ENCODE measurements at places on chromosomes 5 and 9. TPM values are rescaled to one million over a fixed set of nuclear protein-coding genes. Genes with fewer than 3 reads are reported as not detected.

GRCh38 chr5:150671509-150672236, 10.6 kb downstream of the MYOZ3 start:
- no peak for DNase-seq

GRCh38 chr5:116370886-116371285, 203.7 kb downstream of the SEMA6A start:
- no peak for DNase-seq

DNA sequence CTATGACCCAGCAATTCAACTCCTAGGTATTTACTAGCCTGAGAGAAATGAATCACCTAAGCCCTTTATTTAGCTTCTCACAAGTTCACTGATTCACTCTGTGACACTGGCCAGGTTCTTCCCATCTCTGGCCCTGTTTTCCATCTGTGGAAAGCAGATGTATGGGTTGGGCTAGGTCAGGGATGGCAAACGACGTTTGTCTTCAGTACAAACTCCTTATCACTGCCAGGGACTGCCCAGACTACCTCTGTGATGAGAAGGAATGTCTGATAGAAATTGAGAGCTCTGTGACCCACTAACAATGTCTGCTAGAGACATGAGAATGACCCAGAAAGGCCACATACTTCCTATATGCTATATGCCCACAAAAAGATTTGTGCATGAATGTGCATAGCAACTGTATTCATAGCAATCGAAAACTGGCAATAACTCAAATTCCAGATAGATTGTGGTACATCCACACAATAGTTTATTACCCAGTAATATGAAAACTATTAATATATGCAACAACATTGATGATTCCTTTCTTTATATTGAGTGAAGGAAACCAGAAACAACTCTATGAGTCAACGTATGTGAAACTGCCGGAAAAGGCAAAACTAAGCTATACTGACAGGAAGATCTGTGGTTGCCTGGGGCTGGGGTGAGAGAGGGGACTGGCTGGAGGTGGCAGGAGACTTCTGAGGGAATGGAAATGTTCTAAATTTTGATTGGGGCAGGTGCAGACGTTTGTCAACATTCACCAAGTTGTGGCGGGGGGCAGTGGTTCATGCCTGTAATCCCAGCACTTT, 32.0 kb upstream of the ADAM19 start:
- no peak for DNase-seq

- no peak for DNase-seq
Observed at GRCh38 chr5:132375957-132376356, 6.4 kb downstream of the SLC22A5 start.

GRCh38 chr5:175576096-175576495, 81.8 kb upstream of the HRH2 start:
- no peak for DNase-seq

GRCh38 chr5:66908230-66908629, 288.4 kb downstream of the CD180 start:
- DNase-seq: no peak

DNA sequence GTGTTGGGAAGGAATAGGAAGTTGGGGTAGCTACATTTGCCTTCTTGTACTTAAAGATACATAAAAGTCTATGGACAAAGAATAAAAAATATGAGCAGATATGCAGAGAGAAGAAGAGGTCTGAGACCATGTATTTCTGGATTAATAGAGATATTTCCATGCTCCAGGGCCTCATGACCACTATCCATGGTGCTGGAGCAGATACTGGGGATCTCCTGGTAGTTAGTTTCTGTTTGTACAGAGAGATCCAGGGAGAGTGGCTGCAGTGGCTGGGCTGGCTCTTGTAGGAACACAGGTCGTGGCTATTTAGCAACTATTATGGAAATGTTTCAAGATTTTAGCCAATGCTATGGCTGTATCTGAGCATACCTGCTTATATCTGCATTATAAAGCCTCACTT, 184.2 kb upstream of the TMEM161B start:
- no peak for DNase-seq

- no peak for DNase-seq
Observed at GRCh38 chr9:7489036-7489435, 310.5 kb downstream of the DMAC1 start.

GRCh38 chr5:78648359-78649210, at the start of gene LHFPL2:
Gene LHFPL2 (minus strand): TSS chr5:78648772. CDS start chr5:78510213, 138,559 bp downstream.
- peak; percentile 90 for DNase-seq

GRCh38 chr9:68683433-68683832, 21.6 kb upstream of the PIP5K1B start:
- no peak for DNase-seq

DNA sequence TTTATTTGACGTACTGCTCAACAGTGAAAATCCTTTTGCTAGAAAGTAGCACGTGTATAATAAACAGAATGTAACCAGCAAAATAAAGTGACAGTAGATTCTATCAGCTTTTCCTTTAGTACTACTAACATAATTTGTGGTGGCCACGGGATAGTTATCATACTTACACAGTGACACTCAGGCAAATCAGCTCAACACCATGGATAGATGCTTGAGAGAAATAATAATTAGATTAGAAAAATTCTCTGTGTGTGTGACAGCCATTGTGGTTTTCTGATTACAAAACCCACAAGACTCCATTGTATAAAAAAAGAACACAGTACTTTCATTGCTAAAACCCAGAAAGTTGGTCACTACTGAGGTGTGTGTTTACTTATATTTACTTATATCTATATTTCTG, 101.1 kb downstream of the MUSK start:
- DNase-seq: no peak

DNA sequence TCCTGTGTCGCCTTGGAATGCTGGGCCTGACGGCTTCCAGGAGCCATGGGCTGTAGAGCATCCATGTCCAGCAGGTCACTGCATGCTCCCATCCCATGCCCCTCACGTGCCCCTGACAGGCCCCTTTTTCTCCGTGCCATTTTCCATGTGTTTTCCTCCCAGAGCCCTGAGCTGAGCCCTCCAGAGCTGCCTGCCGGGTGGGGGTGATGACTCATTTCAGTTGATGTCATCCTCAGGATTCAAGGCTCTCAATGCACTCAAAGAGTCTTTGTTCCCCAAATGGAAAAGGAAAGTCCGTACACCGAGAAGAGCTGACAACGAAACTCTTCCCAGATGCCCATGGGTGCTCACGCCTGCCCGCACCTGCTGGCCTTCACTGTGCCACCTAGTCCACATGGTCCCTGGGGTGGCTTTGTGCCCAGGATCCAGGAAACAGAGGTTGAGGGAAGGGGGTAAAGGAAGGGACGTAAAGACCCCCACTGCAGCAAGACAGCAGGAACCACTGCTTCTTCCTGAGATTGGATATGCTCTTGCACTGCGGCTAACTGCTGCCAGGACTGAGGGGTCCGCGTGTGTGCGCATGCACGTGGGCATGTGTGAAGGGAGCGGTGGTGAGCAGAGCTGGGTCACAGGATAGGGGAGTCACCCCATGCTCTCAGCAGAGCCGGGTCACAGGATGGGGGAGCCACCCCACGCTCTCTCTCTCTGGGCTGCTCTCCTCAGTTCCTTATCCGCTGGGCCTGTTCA, 27.6 kb downstream of the COL15A1 start:
- no peak for DNase-seq

GRCh38 chr5:172420235-172420939, 33.9 kb downstream of the SH3PXD2B start:
- peak; percentile 89 for DNase-seq

- no peak for DNase-seq
Observed at GRCh38 chr9:110753731-110754231, 85.2 kb downstream of the MUSK start.

DNA sequence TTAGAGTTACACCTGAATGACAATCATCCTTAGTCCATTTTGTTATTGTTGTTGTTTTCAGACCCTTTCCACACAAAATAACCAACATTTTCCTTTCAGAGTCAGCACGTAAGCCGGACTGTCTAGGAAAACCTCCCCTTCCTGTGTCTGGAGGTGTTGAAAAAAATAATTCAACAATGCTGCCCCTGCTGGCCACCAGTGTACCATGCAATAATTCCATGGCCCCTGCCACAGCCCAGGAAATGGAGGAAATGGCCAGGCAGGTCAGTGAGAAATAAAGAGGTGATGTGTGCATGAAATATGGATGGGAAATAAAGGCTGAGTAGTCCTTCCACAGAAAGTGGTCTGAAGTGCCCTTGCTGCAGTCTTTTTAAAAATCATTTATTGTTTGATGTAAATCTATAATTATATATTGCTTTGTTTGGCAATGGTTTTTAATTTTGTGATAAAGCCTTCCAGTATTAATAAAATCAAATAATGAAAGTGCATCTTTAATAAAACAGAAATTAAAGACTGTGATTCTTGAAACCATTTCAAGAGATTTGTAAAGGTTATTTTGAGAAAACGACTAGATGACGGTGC, 152.8 kb upstream of the PAPPA start:
- no peak for DNase-seq

DNA sequence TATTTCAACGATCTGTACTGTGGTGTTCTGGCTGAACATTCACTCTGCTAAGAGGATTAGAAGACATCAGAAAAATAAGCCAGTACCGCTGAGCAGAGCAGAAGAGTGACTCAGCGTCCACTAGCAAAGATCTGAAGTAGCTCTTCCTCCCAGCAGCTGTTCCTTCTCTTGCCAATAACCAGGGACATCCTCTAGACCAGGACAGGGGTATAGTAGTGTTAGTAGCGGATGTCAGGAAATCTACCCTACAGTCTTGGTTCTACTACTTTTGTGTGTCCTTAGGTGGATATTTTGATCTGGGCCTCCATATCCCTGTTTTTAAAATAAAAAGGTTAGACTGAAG, 103.6 kb downstream of the TSSK1B start:
- DNase-seq: no peak

- no peak for DNase-seq
Observed at GRCh38 chr5:131773805-131774204, 23.0 kb downstream of the FNIP1 start.

DNA sequence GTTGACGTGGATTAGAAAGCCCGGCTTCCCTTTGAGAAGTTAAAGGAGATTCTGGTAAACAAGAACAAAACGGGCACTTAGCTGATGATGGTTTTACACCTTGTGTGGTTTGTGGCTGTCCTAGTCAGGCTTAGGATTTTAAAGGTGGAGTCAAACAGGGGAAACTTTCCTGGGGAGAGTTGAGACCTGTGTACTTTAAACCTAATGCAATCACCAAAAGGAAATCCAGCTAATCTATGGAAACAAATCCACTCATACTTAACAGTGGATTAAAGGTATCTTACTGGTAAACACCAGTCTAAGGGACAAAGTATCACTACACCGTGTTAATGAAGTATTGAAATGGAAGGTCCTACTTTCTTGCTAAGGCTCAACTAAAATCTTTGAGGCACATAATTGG, 150.3 kb upstream of the PCA3 start:
- no peak for DNase-seq

DNA sequence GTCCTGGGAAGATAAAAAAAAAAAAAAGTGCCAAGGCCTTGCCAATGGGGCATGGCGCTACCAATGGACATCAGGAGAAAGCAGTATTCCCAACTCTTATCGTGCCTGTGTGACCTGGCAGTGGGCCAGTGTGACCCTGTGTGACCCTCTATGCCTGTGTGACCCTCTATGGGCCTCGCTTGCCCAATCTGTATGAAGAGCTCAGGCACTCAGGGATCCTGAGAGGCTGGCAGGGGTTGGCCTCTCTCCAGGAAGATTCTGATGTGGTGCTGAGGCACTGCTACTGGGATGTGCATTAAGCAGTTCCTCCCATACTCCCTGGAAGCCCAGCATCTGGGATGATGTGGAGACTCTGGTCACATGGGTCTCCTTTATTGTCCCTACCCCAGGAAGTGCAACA, 179.2 kb downstream of the MACROH2A1 start:
- DNase-seq: peak; percentile 39

- DNase-seq: no peak
Observed at GRCh38 chr5:42930934-42931333, 109.2 kb downstream of the ANXA2R start.

GRCh38 chr5:111735583-111736270, 21.3 kb downstream of the NREP start:
- DNase-seq: no peak

DNA sequence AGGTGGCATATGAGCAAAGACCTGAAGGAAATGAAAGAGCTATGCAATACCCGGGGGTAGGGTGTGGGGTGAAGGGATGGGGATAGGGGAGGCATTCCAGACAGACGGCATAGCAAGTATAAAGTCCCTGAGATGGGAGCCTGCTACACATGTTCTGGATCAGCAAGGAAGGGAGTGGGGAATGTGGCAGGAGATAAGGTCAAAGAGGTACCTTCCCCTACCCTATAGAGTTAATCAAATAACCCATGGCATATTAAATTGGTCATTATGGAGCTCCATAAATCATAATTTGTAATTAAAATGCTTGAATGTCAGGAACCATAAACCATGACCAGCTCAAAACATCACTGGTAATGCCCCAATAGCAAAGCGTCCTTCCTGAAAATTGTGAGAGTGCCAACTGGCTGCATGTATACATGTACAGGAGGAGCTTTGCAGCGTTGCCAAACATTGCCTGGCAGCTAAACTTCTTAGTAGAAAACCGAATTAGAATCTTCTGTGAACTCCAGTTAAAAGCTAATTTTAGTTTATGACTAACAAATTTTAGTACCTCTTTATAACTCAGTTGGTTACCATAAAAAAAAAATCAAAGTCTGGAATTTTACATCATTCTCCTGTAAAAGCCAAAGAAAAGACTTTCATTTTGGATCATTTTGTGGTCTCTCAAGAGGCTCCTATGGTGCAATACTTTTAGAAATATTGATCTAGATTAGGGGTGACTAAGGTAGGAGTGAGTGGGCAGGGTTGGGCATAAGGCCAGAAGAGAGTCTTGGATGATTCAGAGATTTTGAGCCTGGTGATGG, 4.7 kb downstream of the DNAI1 start:
- DNase-seq: no peak

The RASEF gene
- total RNA-seq: 27.3 TPM

The CDO1 gene
- total RNA-seq: 1.9 TPM

The SYK gene
- total RNA-seq: 28.3 TPM

The CDH6 gene
- total RNA-seq: 10.4 TPM

The PTBP3 gene
- total RNA-seq: 48.0 TPM

The CCDC152 gene
- total RNA-seq: 0.19 TPM

The OLFML2A gene
- 8.6 TPM for total RNA-seq

The SLC36A3 gene
- total RNA-seq: not detected

The PTGER4 gene
- 36.7 TPM for total RNA-seq

The RNF208 gene
- total RNA-seq: 3.4 TPM

The ZNF879 gene
- 1.6 TPM for total RNA-seq

The ACTL7A gene
- total RNA-seq: not detected
